ENCODE measurements at places on chromosomes 16 and 17. TPM values are rescaled to one million over a fixed set of nuclear protein-coding genes. Genes with fewer than 3 reads are reported as not detected.

GRCh38 chr17:75010683-75011400, 1.6 kb upstream of the MRPL58 start:
- no peak for DNase-seq

DNA sequence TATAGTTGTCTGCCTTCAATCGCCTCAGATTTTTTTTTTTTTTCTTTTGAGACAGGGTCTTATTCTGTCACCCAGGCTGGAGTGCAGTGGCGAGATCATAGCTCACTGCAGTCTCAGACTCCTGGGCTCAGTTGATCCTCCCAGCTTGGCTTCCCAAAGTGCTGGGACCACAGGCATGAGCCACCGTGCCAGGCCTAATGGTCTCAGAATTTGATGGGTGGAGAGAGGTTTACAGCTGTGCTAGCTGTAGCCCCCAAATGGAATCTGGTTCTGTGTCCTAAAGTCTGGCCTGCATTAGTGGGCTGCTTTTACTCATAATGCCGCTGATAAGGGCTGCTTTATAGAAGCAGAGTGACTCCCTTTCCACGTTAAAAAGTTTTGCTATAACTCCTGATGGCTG, 5.1 kb downstream of the ZNRF1 start:
- no peak for DNase-seq

DNA sequence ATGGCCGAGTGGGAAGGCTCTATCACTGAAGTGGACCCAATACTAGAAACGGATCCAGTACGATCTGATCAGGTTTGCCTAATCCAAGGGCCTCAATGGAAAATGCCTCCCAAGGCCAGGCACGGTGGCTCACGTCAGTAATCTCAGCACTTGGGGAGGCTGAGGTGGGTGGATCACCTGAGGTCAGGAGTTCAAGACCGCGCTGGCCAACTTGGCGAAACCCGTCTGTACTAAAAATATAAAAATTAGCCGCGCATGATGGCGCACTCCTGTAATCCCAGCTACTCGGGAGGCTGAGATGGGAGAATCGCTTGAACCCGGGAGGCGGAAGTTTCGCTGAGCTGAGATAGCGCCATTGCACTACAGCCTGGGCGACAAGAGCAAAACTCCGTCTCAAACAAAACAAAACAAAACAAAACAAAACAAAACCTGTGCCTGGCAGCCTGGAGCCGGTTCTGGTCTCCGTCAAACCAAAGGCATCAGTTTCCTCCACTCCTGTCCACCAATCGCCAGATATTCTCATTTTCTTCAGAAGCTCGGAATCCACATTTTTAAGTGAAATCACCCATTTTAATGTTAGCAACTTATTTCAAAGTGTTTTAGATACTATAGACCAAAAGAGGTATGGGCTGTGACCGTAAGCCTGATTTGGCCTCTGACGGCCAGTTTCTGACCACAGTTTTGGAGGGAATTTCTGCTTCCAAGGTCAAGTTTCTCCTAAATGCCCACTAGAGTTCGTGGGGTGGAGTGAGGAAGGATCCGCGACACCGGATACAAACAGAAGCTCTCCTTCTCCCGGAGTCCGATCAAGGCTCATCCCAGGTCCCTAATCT, 664 bp downstream of the NQO1 start:
- DNase-seq, result no peak

Gene TMEM100
- total RNA-seq, result not detected

GRCh38 chr17:18226284-18226945, 980 bp downstream of the LLGL1 start:
- no peak for DNase-seq

DNA sequence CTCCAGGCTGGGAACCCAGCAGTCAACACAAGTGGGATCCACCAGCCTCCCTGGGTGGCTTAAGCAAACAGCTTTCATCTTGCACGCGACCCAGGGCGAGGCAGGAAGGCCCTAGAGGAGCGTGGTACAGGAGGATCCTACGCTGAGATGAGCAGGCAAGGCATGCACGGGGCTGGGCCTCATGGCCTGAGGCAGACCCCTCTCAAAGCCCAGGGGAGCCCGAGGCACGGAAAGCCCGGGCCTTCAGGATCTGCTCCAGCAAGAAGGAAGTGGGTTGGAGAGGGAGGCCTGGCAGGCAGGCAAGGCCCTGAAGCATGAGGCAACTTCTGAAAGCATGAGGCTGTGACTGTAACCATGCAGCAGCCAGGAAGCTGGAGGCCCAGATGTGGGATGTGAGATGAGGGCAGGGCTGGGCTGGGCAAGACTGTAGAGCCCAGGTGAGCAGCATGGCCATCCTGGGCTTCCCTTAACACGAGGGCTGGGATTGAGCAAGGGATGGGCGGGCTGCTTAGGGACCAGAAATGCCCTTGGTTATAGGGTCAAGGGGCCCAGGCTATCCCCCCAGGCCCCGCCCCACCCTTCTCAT, 338.7 kb downstream of the C16orf95 start:
- DNase-seq, result no peak

- no peak for DNase-seq
Observed at GRCh38 chr17:74547736-74548135, 1.8 kb upstream of the CD300C start.

GRCh38 chr17:75681289-75681688, 14.2 kb downstream of the SAP30BP start:
- no peak for DNase-seq

All from HCT116 (cell line).